Glomerular endothelial cell (primary cell): ENCODE measurements at places on chromosomes 7 and 10. TPM values are rescaled to one million over a fixed set of nuclear protein-coding genes. Genes with fewer than 3 reads are reported as not detected.

RBAK gene
- total RNA-seq, result 6.5 and 8.4 TPM in 2 replicates

KMT2C gene
- total RNA-seq, result 30.1 and 50.6 TPM in 2 replicates

C10orf105 gene
- not detected in 2 replicates for total RNA-seq

SPDYE16 gene
- 0.24 TPM in 1 of 2 replicates, not detected in the other for total RNA-seq

NPSR1 gene
- total RNA-seq, result not detected in 2 replicates

SCART1 gene
- 0.44 and 1.3 TPM in 2 replicates for total RNA-seq

CDNF gene
- total RNA-seq, result 5.8 TPM in 1 of 2 replicates, not detected in the other

NFE2L3 gene
- 80.3 and 83.6 TPM in 2 replicates for total RNA-seq

SFRP5 gene
- not detected in 2 replicates for total RNA-seq

CDH23 gene
- not detected in 2 replicates for total RNA-seq

MYL10 gene
- total RNA-seq, result not detected in 2 replicates

TDRD1 gene
- 0.06 TPM in 1 of 2 replicates, not detected in the other for total RNA-seq

PLXNA4 gene
- total RNA-seq, result 1.2 and 5.4 TPM in 2 replicates

MMP21 gene
- total RNA-seq, result 0.53 TPM in 1 of 2 replicates, not detected in the other

NEBL gene
- total RNA-seq, result 0.44 and 0.47 TPM in 2 replicates

FZD8 gene
- total RNA-seq, result 29.1 and 42.3 TPM in 2 replicates

VWA2 gene
- 0.05 TPM in 1 of 2 replicates, not detected in the other for total RNA-seq

CPA2 gene
- total RNA-seq, result not detected in 2 replicates

CALML3 gene
- total RNA-seq, result not detected in 2 replicates

SPDYE18 gene
- 0.35 TPM in 1 of 2 replicates, not detected in the other for total RNA-seq

DYNC1I1 gene
- total RNA-seq, result 0.44 and 2.2 TPM in 2 replicates

IQCE gene
- total RNA-seq, result 6.7 and 12.7 TPM in 2 replicates

RASA4 gene
- total RNA-seq, result 22.0 and 30.1 TPM in 2 replicates

SPAM1 gene
- not detected in 2 replicates for total RNA-seq

SEMA4G gene
- 6.9 and 10.0 TPM in 2 replicates for total RNA-seq

CELF2 gene
- 31.3 and 37.6 TPM in 2 replicates for total RNA-seq

GPER1 gene
- 1.4 and 1.8 TPM in 2 replicates for total RNA-seq

SPDYE2B gene
- total RNA-seq, result not detected in 2 replicates
